ENCODE measurements at places on chromosomes 12 and 14.

GRCh38 chr12:78571953-78572352 is 292.6 kb upstream of the SYT1 start:
- no peak overlapping the region for H3K4me3 ChIP-seq
- no peak overlapping the region for H3K27ac ChIP-seq
- DNase-seq = no peak
- no peaks in the 10 kb centered on the region for H3K36me3 ChIP-seq
- H3K4me1 ChIP-seq = no peaks in the 10 kb centered on the region
- H3K27me3 ChIP-seq = no peaks in the 10 kb centered on the region

GRCh38 chr14:76490735-76491134 is 114.8 kb downstream of the ESRRB start:
- no peak for DNase-seq
- no peaks in the 10 kb centered on the region for H3K36me3 ChIP-seq
- no peak overlapping the region for H3K4me3 ChIP-seq

DNA sequence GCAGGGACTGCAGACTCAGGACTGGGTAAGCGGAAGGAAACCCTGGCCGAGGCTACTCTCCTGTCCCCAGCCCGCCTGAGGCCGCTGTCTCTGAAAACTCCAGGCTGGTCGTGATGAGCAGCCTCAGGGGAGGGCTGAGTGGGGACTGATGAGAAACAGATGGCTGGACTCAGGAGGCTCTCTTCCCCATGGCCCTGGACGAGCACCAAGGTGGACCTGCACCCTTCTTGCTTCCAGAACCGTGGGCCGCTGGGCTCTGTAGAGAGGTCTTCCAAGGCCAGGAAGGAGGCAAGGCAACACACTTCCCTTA is 1.1 kb downstream of the TEX22 start:
- H3K27ac ChIP-seq = peak overlapping the region; percentile 41
- peaks cover 34% of the 10 kb centered on the region for H3K36me3 ChIP-seq
- no peak for DNase-seq

DNA sequence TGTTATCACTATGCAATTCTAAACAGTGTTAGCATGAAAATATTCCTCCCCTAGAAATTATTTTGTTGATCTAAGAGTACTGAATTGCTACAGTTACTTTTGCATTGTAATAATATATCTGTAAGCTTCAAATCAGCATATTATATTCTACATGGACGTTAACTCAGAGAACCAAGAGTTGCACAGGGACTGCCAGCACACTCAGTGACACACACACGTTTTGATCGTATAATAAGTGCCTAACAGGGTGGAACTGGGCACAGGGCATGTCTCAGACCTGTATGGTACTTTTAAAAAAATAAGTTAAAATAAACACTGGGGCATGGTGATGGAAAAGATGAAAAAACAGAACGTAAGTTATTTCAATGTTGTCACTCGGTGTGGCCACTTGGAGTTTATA is 451.6 kb downstream of the RGS6 start:
- H3K4me1 ChIP-seq = no peaks in the 10 kb centered on the region
- H3K27ac ChIP-seq = no peak overlapping the region
- no peak for DNase-seq
- H3K36me3 ChIP-seq = no peaks in the 10 kb centered on the region
- H3K27me3 ChIP-seq = peaks cover 12% of the 10 kb centered on the region

- no peak overlapping the region for H3K4me3 ChIP-seq
- H3K27ac ChIP-seq = no peak overlapping the region
- H3K27me3 ChIP-seq = no peaks in the 10 kb centered on the region
- no peaks in the 10 kb centered on the region for H3K4me1 ChIP-seq
- DNase-seq = no peak
- H3K36me3 ChIP-seq = no peaks in the 10 kb centered on the region
Measured at GRCh38 chr14:91599994-91600393, 89.9 kb upstream of the PPP4R3A start.

DNA sequence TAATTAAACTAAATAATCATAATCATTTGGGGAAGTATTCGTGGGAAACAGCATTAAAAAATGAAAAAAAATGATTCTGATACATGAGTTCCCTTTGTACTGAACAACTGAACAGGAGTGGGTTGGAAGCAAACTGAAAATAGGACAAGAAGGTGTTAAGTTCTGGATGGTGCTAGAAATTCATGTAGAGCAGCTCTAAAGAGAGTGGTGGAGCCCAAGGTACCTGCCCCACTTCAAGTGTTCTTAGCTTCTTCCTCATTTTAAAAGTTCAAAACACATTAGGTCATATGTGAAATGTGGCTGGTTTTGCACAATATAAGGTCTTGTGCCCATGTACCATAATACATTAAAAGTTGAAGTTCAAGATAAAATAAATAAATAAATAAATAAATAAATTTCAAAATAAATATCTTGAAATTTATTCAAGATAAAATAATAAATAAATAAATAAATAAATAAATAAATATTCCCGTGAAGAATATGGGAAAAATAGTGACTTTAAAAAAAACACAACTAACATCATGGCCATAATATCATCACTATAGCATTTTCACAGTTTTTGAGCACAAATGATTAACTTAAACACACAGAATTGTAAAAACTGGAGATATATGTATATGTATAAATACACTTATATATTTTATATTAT is 191.5 kb upstream of the PRKD1 start:
- DNase-seq = no peak
- H3K4me3 ChIP-seq = no peak overlapping the region
- no peak overlapping the region for H3K27ac ChIP-seq
- H3K27me3 ChIP-seq = no peaks in the 10 kb centered on the region

DNA sequence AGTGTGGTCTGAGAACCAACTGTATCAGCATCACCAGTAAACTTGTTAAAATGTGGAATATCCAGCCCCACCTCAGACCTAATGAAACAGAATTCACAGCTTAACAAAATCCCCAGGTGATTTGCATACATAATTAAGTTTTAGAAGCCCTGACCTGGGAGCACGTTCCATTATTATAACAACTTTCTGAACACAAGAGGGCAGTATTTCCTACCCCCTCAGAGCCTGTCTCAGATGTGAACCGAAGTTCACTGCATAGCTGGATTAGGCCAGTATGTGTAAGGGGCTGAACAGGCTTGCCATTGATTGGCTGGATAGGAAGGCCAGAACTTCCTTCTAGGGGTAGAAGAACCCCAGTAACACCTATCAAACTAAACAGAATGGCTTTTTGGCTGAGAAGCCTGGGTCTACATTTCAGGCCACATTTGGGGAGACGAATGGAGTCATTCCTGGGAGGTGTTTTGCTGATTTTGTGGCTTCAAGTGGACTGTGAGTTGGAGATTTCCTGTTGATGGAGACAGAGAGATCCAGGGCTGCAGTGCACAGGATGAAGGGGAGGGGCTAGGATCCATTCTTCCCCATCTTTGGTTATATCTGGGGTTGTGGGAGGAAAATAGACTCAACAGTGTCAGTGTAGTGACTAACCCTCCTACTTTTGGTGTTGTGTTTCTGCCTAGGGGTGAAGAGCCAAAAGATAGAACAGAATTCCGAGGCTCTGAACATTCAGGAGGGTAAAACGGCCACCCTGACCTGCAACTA is 94.7 kb upstream of the OR4E1 start:
- H3K27me3 ChIP-seq = no peaks in the 10 kb centered on the region
- H3K4me1 ChIP-seq = peaks cover 9% of the 10 kb centered on the region
- no peaks in the 10 kb centered on the region for H3K36me3 ChIP-seq
- peak overlapping the region; percentile 83 for H3K27ac ChIP-seq
- H3K4me3 ChIP-seq = peak overlapping the region; percentile 72
- peak; percentile 39 for DNase-seq

DNA sequence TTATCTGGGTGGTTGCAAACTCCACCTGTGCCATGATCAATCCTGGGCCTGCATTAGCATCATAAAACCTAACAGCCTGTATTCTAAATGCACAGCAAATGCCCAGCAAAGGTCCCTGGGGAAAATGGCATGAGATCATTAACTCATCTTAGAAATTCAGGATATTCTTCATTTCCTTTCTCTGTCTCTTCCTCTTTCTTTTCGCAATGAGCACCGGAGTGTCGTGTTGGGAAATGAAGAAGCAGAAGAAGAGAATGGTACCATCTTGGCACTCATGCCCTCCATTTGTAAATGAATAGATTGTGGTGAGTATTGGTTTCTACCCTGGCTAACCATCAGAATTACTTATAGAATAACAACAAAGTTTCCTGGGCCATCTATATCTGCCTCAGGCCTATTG is 193.6 kb downstream of the GALC start:
- H3K36me3 ChIP-seq = no peaks in the 10 kb centered on the region
- no peak for DNase-seq
- H3K27me3 ChIP-seq = peaks cover 7% of the 10 kb centered on the region
- no peak overlapping the region for H3K27ac ChIP-seq
- no peak overlapping the region for H3K4me3 ChIP-seq

DNA sequence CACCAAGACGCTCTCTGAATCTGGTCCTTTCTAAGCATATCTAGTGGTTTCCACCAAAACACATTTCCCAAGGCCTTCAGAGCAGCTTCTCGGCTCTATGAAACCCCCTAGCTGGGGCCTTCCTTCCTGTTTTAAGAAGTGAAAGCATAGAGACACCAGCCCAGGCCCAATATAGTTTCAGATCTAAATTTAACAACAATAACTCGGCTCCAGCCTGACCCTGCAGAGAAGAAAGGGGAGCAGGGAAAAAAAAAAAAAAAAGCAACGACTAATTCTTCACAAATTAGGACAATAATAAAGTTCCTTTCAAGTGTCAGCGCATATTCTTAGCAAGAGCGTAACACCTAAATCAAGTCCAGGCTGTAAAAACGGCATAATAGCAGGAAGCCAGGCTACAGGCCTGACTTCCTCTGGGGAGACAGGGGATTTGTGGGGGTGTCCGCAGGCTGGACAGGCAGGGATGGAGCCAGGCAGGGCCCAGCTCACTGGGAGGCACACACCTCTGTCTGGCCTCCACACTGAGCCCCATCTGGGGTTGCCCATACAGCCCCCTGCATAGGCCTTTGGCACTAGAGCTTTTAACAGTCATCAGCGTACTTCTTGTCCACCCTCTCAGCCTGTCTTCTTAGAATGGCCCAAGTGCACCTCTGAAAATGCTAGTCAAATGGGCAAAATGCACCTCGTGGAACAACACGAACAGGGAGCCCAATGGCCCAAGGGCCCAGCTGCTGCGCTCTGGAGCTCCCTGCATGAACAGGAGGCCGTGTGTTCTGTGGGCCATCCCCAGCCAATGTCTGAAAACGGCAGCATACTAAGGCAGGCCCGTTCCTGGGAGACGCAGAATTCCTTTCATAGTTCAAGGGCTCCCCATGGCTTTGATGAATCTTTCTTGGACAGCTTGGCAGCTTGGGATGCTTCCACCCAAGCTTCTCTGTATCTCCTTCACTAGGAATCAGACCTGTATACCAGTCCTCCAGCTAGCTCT is 772.9 kb downstream of the MED13L start:
- no peaks in the 10 kb centered on the region for H3K36me3 ChIP-seq
- no peak for DNase-seq
- H3K27ac ChIP-seq = no peak overlapping the region
- H3K4me1 ChIP-seq = no peaks in the 10 kb centered on the region
- H3K27me3 ChIP-seq = no peaks in the 10 kb centered on the region
- H3K4me3 ChIP-seq = no peak overlapping the region

- no peak overlapping the region for H3K27ac ChIP-seq
- no peaks in the 10 kb centered on the region for H3K36me3 ChIP-seq
- H3K4me3 ChIP-seq = no peak overlapping the region
- no peaks in the 10 kb centered on the region for H3K27me3 ChIP-seq
Measured at GRCh38 chr12:131920902-131921840, 7.9 kb upstream of the PUS1 start.

- H3K27ac ChIP-seq = peak overlapping the region; percentile 81
- H3K4me1 ChIP-seq = peaks cover 65% of the 10 kb centered on the region
- peaks cover 36% of the 10 kb centered on the region for H3K36me3 ChIP-seq
- DNase-seq = peak; percentile 52
- H3K27me3 ChIP-seq = no peaks in the 10 kb centered on the region
Measured at GRCh38 chr12:57089271-57090245, 644 bp downstream of the NAB2 start.

DNA sequence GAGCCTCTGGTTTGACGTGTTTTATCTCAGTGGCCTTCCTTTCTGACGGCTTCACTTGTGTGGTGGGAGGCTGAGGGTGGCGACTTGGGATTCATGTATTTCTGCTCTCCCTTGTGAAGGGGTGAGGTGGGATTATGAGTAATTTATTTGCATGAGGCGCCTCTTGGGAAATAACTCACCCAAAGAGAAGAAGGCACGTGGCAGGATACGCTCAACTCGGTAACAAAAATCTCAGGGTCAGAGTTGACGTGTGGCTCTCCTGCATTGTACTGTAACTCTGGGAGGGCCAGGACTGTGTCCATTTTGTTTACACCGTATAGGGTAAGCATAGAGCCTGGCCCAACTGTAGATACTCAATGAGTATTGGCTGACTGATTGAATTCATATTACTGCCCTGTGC is 14.6 kb upstream of the C1S start:
- no peak overlapping the region for H3K27ac ChIP-seq

DNA sequence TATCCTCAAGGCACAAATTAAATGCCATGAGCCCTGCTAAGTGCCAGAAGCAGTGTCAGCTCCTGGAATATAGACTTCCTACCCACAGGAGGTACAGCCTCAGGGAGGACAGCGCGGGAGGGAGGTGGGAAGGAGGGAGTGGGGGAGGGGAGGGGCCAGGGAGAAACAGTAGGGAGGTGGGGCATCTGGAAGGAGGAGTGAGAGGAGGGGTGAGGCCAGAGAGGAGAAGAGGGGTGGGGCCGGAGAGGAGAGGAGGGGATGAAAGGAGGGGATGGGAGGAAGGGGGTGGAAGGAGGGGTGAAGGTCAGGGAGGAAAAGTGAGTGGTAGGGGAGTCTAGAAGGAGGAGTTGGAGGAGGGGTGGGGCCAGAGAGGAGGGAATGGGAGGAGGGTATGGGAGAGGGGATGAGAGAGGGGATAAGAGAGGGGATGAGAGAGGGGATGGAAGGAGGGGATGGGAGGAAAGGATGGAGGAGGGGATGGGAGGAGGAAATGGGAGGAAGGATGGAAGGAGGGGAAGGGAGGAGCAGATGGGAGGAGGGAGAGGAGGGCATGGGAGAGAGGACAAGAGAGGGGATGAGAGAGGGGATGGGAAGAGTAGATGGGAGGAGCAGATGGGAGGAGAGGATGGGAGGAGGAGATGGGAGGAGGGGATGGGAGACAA is 9.2 kb upstream of the CCDC197 start:
- no peaks in the 10 kb centered on the region for H3K27me3 ChIP-seq
- H3K4me1 ChIP-seq = peaks cover 2% of the 10 kb centered on the region
- no peak overlapping the region for H3K4me3 ChIP-seq
- no peaks in the 10 kb centered on the region for H3K36me3 ChIP-seq
- no peak overlapping the region for H3K27ac ChIP-seq

DNA sequence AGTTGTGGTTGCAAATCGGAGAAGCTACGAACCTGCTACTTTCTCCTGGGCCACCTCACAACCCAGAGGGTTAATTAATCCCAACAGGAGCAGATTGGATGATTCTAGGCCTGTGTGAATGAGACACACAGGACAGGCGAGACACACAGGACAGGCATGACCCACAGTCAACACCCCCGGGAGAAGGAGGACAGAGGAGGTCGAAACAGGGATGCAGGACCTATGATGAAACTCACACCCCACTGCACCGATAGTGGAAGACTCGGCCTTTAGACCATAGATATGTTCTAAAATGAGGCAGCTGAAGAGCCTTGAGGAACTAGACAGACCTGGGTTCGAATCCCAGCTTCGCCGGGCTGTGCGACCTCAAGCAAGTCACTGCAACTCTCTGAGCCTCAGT is 11.6 kb downstream of the TMEM119 start:
- no peak overlapping the region for H3K4me3 ChIP-seq
- no peak overlapping the region for H3K27ac ChIP-seq
- H3K27me3 ChIP-seq = no peaks in the 10 kb centered on the region
- H3K4me1 ChIP-seq = no peaks in the 10 kb centered on the region
- no peaks in the 10 kb centered on the region for H3K36me3 ChIP-seq
- no peak for DNase-seq
